ENCODE measurements at places on chromosomes 3 and 15. TPM values are rescaled to one million over a fixed set of nuclear protein-coding genes. Genes with fewer than 3 reads are reported as not detected.

- H3K4me3 ChIP-seq: no peak overlapping the region
- H3K27me3 ChIP-seq: peaks cover 8% of the 10 kb centered on the region
- DNase-seq: no peak
- H3K4me1 ChIP-seq: no peaks in the 10 kb centered on the region
- H3K36me3 ChIP-seq: no peaks in the 10 kb centered on the region
Measured at GRCh38 chr3:141346418-141346817, 21.9 kb upstream of the ZBTB38 start.

GRCh38 chr3:72238010-72238691 lies 453.2 kb upstream of the PROK2 start:
- H3K36me3 ChIP-seq: no peaks in the 10 kb centered on the region
- H3K4me3 ChIP-seq: no peak overlapping the region
- no peak overlapping the region for H3K27ac ChIP-seq
- no peak for DNase-seq
- no peaks in the 10 kb centered on the region for H3K4me1 ChIP-seq

GRCh38 chr15:77656294-77656693 lies 23.6 kb upstream of the LINGO1 start:
- no peaks in the 10 kb centered on the region for H3K36me3 ChIP-seq
- peaks cover 6% of the 10 kb centered on the region for H3K27me3 ChIP-seq
- DNase-seq: no peak
- no peaks in the 10 kb centered on the region for H3K4me1 ChIP-seq
- no peak overlapping the region for H3K27ac ChIP-seq

ISLR2 gene
- total RNA-seq: not detected

GNAT1 gene
- total RNA-seq: not detected
